ENCODE measurements at places on chromosomes 2 and 18.

DNA sequence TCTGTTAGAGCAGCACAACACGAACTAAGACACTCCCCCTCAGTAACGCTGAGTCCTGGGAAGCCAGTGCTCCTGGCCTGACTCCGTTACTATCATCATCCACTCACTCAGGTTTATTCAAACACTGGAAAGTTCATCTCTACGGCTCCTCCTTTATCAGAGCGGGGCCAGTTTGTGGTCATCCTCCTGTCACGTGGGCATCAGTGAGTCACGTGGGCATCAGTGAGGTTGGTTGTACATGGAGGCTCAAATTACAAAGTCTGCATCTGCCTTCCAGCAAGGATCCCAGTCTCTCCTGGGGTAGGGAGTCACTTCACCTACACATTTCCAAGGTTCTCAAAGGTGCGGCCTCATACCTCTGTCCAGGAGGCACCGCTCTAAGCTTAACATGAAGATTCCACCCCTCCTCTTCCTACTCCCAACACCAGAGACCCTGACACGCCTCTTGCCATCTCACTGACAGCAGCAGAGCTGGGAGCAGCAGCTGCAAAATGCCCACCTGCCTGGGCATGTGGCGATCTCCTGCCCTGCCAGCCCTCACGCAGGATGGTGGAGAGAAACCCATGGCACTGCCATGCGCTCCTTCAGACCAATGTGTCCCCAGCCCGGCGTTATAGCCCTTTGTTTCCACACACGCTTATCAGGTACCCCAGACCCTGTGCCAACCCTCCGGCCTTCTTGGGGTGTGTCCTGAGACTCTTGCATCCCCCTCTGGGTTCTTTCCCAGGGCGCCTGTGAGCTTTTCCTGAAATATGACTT lies 99.2 kb upstream of the PTPRM start:
- DNase-seq = no peak

DNA sequence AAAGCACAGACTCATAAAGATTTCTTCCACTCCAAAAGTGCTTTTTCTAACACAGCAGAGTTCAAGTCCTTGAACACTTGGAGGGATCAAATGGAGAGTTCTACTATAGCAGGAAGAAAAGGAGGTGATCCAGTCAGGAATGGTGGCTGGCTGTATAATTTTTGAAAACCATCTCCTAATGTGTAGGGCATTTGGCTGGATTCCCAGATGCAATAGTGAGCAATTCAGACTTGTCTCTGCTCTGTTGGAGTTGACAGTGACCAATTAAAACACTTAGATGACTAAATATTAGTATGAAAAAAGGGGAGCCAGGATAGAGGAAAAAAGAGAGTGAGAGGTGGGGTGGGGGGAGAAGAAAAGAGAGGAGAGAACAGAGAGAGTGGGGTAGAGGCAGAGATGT lies 5.3 kb upstream of the G6PC2 start:
- DNase-seq = no peak

DNA sequence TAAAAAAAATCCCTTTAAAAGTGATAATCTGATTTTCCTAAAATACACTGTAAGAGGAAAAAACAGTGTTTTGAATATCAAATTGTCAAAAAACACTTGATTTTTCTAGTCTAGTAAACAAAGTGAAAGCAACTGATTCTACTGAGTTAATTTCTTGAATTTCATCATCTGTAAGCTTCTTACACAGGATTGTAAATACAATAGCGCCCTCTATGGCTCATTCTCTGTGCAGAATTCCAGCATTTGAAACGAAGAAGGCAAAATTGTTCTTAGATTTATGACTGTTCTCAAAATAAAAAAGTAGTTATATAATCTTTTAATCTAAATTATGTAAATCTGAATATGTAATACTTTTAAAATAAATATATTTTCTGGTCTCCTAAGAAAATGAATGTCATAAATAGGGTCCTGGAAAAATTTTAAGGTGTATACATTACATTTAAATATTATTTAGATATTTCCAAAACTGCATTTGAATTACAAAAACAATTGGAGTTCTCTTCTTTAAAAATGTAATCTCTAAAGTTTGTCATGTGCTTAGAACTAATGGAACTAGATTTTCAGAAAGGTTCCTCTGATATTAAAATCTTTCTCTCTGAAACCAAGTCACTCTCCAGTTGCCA lies 176.9 kb upstream of the MC4R start:
- no peak for DNase-seq

DNA sequence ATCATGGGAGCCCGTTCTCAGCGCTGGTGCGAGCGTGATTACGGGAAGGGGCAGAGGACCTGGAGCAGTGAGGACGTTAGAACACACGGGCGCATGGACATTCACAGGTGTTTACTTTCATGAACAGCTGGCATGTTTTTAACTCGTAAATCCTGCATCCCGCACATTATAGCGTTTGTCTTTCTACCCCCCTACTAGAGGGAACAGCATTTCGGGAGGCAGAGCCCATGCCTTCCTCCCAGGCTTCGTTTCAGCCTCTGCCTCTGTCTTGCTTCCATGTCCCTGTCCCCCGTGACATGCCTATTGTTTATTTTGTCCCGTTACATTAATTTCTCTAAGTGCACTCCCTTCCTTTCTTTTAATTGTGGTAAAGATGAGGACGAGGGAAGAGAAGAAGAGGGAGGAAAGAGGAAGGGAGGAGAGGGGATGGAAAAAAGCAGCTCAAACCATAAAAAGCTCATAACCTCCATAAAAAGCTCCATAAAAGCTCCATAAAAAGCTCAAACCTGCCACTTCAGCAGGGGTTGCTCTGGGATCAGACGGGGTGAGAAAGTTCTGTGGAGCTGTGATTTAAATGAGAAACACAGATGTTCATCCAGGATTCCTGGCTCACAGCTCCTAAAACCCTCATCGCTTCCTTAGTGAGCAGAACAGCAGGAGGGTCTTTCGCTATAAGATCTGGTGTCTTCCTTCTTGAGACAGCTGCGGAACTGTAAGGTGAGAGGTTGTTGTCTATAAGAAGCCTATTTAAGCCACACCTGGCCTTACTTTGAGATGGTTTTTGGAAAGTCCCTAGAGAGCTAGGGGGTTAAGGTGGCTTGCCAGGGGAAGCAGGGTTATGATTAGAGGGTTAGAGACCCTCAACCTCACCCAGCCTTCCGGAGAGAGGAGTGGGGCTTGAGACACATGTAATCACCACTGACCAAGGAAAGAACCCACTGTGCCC lies 66.6 kb upstream of the SNTG2 start:
- no peak for DNase-seq

DNA sequence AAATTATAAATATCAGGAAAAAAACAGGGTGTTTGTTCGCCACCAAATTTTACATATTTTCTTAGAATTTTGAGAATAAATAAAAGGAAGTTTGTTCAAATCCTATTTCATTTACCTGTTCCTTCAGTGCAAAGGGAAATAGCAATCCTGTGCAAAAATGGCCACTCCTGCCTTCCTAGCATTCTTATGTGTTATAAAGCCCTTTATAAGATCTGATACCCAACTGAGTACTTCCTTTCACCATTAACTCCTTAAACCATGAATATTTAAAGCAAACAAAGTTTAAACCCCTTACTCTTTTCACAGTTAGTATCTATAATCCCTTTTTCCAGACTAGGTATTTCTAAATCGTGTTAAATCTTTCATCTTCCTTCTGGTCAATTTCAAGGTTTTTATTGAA lies 427.8 kb downstream of the NR4A2 start:
- no peak for DNase-seq

DNA sequence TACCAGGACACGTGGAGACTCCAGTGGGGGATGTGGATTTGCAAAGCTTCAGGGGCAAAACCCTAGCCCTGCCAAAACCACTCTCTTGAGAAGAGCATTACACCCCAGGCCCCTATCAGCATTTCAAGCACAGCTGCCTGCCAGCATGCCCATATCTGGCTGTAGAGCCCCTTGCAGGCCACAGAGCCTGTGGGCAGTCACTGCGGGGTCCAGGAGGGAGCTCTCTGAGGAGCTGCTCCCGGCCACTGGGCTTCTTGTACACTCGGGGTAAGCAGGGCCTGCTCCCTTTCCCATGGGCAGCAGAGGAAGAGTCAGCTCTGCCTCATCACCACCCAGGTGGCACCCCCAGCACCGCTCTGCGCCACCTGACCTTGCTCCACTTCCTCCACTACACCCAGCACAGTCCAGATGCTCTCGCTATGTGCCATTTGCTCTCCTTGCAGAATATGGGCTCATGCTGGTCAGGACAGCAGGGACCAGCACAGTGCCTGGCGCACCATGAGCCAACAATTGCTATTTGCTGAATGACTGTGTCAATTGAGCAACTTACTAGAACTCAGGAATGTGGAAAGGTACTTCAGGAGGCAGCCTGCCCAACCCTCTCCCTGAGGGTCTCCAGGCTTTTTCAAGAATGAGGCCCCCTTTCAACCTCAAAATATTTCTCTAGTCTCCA lies 7.4 kb downstream of the CHST10 start:
- no peak for DNase-seq

DNA sequence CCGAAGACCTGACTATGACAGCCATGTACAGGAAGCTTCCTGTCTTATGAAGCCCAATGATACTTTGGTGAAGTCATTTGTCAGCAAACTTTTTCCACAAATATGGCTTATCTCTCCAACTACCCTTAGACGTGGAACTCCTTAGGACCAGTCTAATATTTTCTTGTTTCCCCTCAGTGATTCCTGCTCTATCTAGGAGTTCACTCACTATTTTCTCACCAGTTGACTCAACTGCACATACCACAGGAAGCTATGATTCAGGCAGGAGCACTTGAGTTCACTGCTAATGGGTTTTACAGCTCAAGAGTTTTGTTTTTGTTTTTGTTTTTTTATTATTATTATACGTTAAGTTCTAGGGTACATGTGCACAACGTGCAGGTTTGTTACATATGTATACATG lies 109.3 kb downstream of the ANTXR1 start:
- DNase-seq = no peak

- DNase-seq = no peak
Observed at GRCh38 chr2:119715409-119716283, 36.6 kb downstream of the TMEM177 start.

DNA sequence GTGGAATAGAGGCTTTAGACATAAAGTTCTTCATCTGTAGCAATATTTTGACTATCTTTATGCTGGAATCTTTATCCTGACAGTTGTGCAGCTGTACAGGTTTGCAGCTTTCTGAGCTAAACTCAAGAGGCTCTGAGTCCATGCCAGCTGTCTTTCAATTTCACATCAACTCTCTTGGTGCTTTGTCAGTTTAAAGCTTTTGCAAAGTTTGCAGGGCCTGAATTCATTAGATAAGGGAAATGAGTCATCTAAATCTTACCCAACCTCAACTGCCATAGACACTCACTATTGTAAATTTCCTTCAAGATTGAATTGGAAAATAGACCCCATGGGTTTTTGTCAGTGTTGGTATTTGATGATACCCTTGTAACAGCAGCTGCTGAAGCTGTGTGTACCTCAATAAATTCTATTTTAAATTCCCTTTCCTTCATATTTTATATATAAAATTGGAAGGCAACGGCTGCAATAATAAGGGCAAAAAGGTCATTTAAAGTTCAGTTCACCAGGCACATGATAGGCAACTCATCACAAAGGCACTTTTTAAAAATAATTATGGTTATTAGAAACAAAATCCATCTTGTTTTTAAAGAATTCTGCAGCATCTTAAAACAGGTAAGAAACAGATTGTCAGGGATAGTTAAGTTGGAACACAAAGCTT lies 169.9 kb upstream of the SLC39A10 start:
- no peak for DNase-seq

- DNase-seq = no peak
Observed at GRCh38 chr2:3638456-3638810, 19.6 kb upstream of the ALLC start.

- no peak for DNase-seq
Observed at GRCh38 chr2:88698498-88699233, 7.2 kb downstream of the RPIA start.

DNA sequence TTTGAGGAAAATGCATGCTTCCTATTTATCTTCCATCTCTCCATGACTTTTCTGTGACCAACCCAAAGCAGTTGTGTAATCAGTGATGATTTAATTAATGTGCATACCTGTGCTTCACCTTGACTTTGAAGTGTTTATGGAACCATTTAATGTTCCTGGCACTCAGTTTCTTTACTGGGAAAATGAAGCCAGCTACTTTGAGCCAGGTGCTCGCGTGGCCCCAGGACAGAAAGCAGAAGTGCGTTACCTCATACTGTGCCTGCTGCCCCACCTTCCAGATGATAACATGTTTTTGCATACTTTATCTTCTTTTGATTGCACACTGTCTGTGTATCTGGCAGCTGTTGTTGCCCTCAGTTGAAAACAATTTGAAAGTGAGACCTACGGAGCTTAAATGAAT lies 61.3 kb downstream of the PMAIP1 start:
- DNase-seq = no peak
